NCI-H510A treated with DMSO at 0.1 percent for 48 hours (cell line): ENCODE measurements at places on chromosomes 2 and 18.

- DNase-seq: no peak
Measured at GRCh38 chr2:174051741-174052583, 86.8 kb upstream of the SP3 start.

- no peak for DNase-seq
Measured at GRCh38 chr2:71952572-71953188, 195.0 kb downstream of the CYP26B1 start.

GRCh38 chr2:224630659-224631550 lies 45.7 kb upstream of the CUL3 start:
- no peak for DNase-seq

DNA sequence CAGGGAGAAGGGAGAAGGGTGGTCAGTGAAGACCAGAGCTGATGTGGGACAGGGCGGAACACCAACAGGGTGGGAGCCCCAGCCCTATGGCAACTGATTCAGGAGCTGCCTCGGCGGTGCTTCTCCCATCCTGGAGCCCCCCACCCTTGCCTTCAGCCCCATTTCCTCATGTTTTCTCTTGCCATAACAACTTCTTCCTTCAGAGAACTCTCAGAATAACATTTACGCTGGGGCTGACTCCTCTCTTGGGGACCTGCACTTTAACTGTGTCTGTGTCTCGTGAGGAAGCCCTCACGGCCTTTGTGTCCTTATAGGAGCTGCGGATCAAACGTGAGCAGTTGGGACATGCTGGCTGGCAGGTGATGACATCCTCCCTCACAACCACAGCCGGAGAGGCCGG lies 116.4 kb upstream of the SNTG2 start:
- DNase-seq: no peak

DNA sequence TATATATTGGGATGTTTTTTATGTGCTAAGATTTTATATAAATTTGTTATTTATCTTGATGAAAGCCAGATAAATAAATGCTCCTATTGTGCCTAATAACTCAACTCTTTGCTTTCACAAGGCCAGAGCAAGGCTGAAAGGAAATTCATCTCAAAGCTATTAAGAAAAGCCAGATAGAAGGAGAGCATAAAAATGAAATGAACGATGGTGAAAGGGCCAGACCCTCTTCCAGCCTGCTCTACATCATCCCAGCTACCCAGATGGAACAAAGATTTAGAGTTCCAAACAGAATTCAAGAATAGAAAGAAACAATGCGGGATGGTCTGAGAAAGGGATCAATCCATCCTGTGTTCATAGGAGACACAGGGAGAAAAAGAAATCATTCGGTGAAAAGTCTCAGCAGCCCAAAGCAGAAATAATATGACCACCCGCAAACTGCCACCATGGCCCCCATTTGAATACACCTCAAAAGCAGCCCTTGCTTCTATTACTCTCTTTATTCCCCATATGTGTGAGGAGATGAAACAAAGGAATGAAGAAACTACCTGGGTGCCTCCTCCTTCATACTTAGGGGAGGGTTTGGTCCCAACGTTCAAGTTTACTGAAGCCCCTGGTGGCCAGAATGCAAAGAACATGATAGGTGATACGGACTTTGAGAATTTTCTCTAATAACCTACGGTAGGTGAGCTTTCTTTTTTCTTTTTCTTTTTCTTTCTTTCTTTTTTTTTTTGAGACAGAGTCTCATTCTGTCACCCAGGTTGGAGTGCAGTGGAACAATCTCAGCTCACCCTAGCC lies 110.1 kb upstream of the FBXO11 start:
- no peak for DNase-seq

- DNase-seq: no peak
Measured at GRCh38 chr18:25826823-25827222, 263.6 kb downstream of the SS18 start.
